ENCODE measurements at places on chromosomes 4 and X.

DNA sequence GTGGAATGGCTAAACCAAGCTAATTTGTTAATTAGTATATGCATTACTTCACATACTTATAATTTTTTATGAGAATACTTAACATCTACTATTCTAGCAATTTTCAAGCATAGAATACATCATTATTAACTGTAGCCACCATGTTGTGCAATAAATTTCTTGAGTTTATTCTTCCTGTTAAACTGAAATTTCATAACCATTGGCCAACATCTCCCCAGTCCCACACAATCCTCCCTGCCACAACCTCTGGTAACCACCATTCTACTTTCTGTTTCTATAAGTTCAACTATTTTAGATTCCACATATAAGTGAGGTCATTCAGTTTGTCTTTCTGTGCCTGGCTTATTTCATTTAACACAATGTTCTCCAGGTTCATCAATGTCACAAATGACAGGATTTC, 208.5 kb downstream of the PPP4R3C start:
- DNase-seq: no peak

DNA sequence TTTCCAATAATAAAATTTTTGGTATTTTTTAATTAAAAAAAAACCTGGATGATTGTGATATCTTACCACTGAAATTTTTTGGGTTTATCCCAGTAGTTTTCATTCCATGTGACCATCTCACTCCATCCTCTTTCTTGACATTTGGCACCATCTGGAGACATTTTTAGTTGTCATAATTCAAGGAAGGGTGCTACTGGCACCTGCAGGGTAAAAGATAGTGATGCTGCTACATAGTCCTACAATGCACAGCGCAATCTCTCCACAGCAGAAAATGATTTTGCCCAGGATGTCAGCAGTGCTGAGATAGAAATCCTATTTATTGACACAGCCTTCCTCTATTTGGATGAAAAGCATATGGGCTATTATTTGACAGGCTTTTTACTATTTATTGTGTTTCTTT, 79.3 kb downstream of the RBPJ start:
- peak; percentile 29 for DNase-seq

- DNase-seq: no peak
Measured at GRCh38 chr4:98688411-98689290, 30.2 kb upstream of the TSPAN5 start.

DNA sequence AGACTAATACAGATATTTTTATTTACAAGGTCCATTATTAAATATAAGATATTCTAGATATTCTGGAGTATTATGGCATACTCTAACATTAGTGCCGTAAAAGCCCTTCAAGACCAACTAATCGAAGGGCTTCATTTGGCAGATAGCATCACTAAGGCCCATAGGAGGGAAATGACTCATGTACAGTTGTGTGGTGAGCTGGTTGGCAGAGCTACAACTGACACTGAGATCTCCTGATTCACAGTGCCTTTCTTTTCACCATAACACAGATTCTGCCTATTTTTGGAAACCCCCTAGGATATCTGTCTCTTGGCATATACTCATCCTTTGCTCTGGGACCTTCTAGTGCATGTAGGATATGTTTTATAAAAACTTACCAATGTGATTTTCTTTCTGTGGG, 201.7 kb upstream of the AFF2 start:
- no peak for DNase-seq

GRCh38 chrX:5807181-5807580, 421.5 kb downstream of the NLGN4X start:
- DNase-seq: no peak

DNA sequence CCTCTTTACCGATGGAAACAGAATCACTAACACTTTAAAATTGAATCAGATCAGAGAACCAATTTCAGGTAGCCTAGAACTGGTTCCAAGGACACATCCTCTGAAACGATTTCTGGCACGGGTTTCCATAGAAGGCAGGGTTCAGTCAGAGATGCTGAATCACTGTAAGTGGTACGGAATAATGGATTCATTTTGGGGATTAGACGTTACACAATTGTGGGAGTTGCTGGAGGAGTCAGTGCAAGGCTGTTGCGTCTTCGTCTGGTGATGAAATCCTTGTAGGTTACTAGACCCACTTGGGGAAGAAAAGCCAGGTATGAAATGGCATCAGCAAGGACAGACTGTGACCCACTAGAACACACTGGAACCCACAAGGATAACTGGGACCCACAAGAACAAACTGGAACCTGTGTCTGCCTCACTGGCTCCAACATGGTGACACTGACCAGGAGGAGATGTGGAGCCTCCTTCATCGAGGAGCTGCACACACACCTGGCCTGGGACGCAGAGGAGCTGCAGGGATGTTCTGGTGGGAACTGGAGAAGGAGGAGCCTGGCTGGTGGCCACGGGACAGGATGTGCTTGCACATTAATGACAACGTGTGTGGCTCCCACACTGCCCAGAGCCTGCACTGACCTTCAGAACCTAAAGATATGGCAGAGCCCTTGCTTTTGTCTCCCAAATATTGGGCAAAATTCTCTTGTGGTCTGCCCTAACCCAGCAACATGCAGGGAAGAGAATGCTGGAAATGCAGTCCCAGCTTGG, 105.1 kb downstream of the TRAPPC11 start:
- no peak for DNase-seq

DNA sequence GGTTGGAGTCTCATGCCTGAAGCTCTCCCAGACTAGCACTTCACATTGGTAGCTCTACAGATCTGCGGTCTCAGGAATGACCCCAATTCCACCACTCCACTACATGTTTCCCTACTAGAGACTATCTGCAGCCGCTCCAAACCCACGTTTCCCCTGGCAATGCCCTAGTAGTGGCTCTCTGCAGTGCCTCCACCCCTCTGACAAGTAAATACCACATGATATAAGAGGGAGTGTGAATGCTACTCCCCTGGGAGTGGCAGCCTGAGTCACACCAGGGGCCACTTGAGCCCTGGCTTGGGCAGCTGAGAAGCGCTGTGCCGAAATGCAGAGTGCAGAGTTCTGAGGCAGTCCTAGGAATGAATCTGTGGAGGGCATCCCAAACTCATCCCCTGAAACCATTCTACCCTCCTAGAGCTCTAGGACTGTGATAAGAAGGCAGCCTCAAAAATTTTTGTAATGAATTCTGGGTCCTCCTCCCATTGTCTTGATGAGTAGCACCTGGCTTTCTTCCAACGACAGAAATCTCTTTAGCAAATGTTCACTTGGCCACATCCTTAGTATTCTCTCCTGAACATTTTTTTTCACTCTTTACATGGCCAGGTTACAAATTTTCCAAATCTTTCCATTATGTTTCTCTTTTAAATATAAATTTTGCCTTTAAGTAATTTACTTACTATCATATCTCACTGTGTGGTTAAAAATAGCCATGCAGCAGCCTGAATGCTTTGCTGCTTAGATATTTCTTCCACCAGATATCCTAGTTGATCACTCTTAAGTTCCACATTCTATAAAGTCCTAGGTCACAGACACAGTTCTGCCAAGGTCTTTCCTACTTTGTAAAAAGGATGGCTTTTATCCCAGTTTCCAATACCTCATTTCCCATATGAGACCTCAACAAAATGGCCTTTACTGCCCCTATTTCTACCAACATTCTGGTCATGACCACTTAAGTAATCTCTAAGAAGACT, 160.2 kb upstream of the CPEB2 start:
- DNase-seq: no peak

DNA sequence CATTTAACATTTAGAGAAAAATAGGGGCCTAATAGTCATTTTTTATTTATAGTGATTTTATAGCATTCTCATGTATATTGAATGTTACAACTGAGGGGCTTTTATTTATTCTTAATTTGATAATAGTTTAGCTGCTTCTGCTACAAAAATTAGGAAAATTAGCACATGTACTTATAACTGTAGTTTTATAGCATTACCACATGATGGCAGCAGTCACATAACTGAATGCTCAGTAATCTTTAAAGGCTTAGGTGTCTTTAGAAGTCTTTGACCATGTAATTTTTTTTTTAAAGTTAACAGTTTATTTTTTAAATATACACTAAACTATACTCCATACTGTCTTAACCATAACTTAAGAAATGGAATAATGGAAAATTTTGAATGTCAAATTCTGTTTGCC, 136.6 kb downstream of the STAG2 start:
- DNase-seq: peak; percentile 37

DNA sequence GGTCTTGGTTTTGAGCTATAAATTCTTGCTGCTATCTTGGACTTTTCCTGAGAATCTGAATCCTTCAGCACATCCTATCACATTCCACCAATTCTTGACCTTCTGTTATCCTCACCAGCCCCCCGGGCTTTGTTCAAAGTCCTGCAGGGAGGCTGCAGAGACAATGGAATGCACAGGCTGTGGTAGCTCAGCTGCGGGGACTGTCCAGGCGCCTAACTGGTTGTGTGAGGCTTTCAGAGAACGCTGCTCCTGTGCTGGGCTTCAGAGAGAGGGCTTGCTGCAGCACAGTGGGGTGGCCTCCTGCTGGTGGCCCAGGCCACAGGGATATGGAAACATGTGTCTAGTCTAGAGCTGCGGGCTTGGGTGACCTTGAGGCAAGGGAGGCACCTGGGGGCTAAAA, 196.3 kb upstream of the GATB start:
- DNase-seq: no peak

DNA sequence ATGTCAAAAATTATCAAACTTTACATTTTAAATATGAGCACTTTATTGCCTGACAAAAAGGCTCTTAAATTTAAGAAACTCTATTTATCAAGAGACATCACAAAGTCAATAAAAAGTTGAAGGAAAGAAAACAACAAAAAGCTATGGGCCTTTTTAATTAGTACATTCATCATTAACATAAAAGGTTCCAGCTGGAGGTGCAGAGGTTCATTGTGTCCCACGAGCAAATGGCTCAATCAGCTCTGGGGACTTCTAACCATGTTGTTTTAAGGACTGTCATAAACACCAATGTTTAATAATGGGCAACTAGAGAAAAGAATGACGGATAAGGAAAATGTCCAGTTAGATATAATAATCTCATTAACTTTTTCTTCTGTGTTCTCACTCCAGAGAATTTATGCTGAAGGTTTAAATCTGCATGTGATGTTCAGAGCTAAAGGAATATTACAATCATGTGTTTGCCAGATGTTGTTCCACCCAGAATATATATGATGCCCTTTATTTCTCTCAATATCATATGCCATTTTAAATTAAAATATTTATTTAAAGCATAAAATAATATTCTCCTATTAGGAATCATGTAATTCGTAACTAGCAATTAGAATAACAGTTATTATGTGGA, 840.3 kb upstream of the ADGRL3 start:
- no peak for DNase-seq

DNA sequence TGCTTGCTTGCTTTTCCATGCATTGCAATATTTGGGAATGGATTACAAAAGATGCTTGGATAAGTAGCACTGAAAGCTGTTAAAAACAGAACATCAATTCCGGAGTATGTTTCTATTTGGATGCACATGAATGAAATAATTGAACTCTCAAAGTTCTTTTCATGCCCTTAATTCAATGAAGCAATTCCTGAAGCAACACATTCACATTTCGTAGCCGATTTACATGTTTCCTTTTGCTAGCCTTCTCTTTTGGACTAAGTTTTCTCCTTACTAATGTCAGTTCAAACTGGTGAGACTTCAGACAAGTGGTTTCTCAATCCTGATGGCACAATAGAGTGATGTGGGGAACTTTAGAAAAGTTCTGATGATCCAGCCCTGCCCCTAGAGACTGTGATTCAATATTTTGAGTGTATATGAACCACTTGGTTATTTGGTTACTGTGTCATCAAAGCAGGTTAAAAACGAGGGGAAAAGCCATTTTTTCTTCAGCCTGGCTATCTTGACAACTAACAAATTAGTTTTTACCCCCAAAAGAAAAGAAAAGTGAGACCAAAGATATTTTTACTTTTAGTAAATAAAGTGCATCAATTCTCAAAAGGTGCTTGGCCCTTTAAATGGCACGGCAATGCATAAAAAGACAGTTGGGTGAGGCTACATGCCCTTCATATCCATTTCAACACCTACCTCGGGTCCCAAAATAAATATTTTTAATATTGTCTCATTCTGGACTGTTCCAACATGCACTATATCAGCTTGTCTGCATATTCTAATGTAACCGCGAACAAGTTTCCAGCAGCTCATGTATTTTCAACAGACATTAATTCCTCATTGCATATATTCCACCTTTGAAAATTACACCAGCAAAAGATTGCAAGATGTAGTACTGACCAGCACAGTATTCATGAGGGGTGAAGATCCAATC, 90.1 kb upstream of the RPL34 start:
- no peak for DNase-seq

DNA sequence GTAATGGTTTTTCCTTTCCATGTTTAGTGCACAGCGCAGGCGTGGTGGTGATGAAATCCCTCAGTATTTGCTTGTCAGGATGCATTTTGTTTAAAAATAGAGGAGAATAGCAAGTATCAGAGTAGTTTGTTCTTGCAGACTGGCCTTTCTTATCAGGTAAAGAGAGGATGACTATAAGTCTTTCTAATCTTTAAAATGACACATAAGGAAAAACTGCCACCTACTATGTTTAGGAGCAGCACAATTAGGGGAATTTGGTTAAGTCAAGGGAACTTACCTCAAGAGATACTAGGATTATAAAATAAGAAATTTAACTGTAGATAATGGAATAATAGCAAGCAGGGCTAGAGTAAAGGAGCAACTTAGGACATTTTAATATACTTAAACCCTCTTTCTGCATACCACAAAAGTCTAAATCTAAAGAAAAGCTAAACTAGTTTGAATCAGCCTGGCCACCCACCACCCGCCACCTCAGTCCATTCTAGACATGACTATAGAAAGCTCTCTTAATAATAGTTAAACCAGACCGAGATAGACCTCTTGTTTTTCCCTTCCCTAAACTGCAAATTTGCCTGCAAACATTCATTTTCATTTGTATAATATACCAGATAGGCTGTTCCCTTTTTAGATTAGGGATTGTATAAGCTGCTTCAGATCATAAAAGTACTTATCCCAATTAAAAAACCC, 62.0 kb downstream of the APOOL start:
- DNase-seq: no peak

- DNase-seq: no peak
Measured at GRCh38 chr4:62243895-62244294, 1043.8 kb downstream of the ADGRL3 start.

All from cerebellar cortex (tissue), 1 donor.